ENCODE measurements at places on chromosomes 1 and 21.
A peak's percentile ranks its signal among the peaks of the same experiment; 100 is the strongest.

DNA sequence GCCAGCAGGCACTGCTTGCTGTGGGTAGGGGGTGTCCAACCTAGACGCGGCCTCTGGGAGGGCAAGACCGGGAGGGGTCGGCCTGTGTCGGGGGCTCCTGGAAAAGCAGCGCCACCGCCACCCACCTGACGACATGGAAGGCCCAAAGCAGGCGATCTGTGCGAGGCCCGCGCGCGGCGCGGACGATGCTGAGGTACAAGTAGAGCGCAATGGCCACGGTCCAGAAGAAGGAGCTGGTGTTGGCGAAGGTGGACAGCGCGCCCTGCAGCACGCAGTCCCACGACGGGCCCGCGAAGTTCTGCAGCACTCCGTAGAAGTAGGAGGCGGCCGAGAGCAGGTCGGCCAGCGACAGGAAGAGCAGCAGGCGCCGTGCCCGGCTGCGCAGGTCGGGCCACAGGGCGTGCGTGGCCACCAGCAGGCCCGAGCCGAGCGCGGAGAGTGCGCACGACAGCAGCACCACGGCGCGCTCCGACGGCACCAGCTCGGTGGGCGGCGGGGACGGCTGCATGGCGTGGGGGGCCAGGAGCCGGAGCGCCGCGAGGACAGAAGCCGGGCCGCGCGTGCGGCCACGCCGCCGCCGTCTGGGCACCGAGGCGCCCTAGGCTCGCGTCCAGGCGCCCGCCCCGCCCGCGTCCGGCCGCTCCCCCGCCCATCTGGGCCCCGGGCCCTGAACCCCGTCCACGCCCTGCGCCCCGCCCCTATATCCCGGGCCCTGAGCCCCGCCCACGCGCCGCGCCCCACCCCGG is at the start of gene GPR157:
Gene GPR157 (minus strand): TSS at position 583 of the 746 bp plus-strand sequence. CDS start 75 bp downstream, at position 508.
- DNase-seq: no peak

DNA sequence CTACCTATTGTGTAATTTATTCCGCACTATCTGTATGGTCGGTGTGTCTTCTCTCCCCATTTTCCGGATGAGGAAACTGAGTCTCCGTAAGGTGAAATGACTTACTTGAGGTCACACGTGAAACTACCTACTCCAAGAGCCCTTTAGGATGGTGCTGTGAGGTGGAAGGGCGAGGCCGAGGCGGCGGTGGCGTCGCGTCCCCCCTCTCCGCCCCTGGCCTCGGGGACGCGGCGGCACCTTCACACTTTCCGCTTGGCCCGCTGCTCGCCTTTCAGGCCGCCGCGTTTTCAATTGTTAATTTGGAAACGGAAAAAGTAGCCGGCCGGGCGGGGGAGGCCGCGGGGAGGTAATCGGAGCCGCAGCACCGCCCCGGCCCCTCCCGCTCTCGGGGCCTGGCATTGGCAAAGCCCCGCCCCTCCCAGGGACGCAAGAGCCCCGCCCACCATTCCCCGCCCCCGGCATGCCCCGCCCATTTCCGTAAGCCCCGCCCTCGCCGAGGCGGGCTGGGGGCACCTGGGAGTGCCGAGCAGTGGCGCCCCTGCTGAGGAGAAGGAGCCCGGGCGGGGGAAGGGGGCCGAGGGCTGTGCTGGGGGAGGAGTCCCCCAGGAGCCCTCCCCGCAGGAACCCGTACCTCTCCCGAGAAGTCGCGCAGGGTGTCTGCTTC is 18.6 kb downstream of the KCNQ4 start:
- DNase-seq: peak; percentile 37

DNA sequence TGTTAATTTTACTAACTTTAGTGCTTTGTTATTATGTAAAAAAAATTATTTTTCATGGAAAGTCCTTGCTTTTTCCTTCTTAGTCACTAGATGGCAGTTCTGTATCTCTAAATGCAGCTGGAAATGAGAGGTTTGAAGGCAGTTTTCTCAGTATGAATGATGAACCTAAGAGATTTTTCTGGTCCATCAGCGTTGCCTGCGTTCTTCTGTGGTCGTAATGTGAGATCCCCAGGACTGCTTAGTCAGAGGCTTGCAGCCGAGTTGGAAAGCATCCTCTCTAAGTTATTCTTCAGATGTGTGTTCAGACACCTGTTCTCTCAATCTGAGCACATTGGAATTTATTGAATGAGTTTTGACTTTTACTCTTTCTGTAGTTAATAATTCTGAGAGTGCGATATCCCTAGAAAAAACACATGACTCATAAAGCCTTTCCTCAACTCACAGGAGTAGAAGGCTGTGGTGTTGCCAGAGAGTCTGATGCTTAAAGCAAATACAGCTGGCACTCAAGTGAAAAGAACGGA is 99.3 kb downstream of the FMN2 start:
- DNase-seq: peak; percentile 64

DNA sequence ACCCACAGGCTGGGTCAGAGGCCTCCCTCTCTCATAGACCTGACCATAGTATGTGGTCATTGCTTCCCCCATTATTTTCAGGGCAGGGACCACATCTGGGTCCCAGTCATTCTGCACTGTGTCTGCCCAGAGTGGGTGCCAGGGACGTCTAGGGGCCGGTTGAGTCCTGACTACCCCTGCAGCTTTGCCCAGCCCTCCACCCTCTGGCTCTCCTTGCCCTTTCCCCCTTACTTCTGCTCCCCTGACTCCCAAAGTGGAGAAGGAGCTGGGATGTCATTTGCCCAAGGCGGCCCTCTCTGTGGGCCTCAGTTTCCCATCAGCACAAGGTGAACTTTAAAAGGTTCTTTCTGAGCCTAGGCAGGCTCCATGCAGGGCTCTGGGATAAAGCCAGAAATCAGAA is 4.3 kb upstream of the TTC22 start:
- DNase-seq: no peak

DNA sequence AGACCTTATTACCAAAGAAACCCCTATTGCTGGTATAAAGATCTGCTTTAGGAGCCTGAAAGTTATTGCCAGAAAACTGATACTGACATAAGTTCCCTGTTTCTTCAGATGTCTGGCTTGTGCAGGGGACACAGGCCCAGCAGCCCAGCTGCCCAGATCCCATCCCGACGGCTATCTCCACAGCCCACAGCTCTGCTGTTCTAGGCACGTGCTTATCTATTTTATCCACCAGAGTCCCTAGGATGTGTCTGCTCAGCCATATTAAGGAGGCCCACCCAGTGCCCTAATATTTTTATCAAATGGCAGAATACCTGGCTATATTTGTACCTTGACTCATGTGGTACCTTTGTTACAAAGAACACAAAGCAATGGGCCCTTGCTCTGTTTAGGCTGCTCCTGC is 58.9 kb downstream of the DDX20 start:
- DNase-seq: no peak

GRCh38 chr1:210446479-210446878 is 117.8 kb downstream of the HHAT start:
- DNase-seq: no peak

GRCh38 chr1:205782627-205783432 is 7.5 kb upstream of the RAB29 start:
- DNase-seq: no peak

- DNase-seq: no peak
Measured at GRCh38 chr1:41520951-41521752, 36.7 kb upstream of the EDN2 start.

GRCh38 chr1:185425163-185425562 is 108.1 kb upstream of the IVNS1ABP start:
- DNase-seq: no peak

GRCh38 chr1:175673371-175674150 is 69.8 kb downstream of the TNR start:
- DNase-seq: no peak

DNA sequence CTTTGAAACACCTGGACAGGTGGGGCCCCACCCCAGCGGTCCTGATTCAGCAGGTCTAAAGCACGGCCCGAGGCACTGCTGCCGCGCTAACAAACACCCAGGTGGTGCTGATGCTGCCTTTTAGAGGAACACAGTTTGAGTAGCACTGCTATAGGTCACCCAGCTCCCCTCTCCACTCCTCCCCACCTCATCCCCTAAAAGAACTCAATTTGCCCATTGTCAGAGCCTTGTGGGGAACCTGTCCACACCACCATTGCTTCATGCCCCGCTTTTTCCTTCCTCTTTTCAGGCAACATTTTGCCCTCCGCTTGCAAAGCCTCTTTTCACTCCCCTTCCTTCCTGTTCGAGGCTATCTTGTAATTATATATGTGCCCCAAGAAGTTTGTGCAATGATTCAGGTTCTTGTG is 26.2 kb upstream of the PADI4 start:
- DNase-seq: no peak

- DNase-seq: no peak
Measured at GRCh38 chr1:14741532-14741931, 143.0 kb downstream of the KAZN start.

- DNase-seq: no peak
Measured at GRCh38 chr1:109914587-109915240, 4.1 kb downstream of the CSF1 start.

DNA sequence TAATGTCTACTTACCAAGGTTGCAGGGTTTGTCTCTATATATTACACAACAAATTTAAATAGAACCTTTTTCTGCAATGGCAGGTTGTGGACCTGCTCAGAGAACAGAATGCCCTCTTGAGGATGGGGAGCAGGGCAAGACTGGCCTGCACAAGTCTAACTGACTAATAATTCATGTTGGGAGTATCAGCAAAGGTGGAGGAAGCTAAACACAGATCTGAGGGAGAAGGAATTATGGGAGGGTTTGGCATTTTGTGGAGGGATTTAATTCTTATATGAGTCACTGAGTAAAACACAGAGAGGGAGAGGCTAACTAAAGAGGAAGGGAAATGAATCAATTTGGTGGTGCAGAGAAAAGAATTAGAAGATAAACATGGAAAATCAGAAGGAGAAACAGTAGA is 40.0 kb downstream of the CLDN17 start:
- DNase-seq: no peak

DNA sequence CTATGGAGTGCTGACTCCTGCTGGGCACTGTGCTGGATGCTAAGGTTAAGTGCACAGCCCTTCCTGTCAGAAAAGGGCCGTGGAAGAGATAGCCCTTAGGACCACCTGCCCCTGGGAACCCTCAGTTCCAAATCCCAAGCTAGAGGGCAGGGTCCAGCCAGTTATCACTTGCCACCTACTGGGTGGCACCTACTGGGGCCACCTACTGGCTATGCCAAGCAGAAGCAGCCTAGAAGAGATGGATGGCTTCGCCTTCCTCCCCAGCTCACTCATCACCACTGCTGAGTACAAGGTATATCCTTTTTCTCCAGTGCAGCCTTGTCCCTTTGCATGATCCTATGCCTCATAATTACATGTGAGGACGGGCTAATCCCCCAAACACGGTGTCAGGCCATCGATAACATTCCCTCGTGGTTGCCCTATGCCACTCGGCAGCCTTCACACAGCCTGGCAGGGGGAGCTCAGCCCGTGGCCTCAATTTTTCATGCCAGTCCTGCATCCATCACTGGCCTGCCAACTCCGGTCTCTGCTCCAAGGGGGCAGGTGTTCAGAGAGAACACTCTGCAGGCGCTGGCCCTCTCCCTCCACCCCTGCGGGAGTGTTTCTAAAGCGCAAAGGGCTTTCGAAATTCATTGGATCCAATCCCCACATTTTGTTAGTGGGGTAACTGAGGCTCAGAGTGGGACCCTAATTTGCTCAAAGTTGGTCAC is 49.0 kb downstream of the SYT2 start:
- DNase-seq: no peak

- DNase-seq: no peak
Measured at GRCh38 chr1:212982430-212983152, 32.2 kb downstream of the VASH2 start.

DNA sequence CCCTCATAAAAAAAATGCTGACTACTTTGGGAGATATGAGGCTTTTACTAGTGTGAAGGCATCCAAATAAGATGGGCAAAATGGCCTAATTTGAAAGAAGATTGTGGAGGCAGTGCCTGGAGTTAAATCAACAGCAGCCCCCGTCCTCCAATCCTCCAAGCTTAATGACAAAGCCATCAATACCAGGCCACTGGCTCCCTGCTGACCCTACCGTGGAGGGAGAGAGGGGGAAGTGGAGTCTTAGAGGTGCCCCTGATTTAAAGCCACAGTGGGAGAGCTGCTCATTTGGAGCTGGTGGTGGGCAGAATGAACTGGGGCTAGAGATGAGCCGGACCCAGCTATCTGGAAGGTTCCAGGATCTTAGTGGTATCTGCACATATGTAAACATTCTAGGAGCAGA is 24.3 kb upstream of the KNCN start:
- DNase-seq: no peak

GRCh38 chr1:185788386-185788785 is 54.2 kb downstream of the HMCN1 start:
- DNase-seq: no peak

DNA sequence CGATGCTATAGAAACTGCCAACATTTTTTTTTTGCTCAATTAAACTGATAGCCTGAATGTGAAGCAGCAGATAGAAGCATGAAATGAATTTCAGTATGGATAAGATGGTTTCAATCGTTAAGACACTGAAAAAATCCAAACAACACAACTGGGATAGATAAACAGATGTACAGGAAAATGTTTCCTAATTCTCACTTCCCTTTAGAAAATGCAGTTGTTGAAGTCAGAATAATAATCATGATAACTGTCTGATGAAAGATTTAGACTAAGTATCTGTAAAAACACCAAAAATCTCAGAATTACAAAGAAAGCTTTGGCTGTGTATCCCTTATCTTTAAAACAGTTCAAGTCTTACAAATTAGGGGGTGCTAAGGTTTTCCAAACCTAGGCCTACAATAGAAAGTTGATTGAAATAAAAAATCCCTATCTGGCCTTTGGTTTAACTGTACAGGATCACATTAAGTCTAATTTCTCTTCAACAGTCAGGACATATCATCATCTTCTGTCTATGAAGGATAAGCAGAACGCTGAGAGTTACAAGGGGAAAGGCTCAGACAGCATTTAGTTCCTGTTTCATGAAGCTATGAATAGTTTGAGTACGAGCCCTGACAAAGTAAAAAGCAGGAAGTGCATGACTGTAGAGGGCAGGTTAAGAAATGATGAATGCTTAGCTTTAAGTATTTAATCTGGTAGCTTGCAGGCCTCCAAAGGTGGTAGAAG is 203.2 kb downstream of the APP start:
- DNase-seq: no peak

- no peak for DNase-seq
Measured at GRCh38 chr1:234331507-234331906, 41.7 kb upstream of the COA6 start.

GRCh38 chr1:228177721-228178710 is 12.4 kb downstream of the IBA57 start:
- DNase-seq: no peak

DNA sequence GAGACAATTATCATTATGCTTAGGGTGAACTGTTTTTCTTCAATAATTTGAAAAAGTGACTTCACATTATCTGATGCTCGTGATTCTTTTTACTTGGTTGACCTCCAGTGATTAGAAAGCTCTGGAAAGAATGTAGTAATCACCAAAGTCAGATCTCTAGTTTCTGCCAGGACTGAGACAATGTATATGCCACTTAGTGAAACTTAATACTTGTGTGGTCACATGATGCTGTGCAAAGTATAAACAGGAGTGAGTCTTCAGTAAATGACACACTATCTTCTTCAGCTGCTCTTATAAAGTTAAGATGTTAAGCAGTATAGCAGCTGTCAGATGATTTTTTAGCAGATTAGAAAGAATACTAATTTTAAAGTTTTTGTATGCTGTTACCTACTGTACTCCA is 17.2 kb downstream of the VCAM1 start:
- DNase-seq: peak; percentile 43

Measured in SK-N-DZ (cell line).